Activated CD4-positive, alpha-beta memory T cell treated with anti-CD3 and anti-CD28 coated beads for 36 hours (primary cell): ENCODE measurements at places on chromosomes 6 and 20.

GRCh38 chr6:89954721-89955148 lies 60.5 kb downstream of the GJA10 start:
- H3K27me3 ChIP-seq: no peaks in the 10 kb centered on the region
- peak overlapping the region; percentile 12 for H3K4me3 ChIP-seq
- peaks cover 42% of the 10 kb centered on the region for H3K36me3 ChIP-seq
- DNase-seq: peak; percentile 40

- H3K27ac ChIP-seq: no peak overlapping the region
- no peaks in the 10 kb centered on the region for H3K36me3 ChIP-seq
- no peaks in the 10 kb centered on the region for H3K4me1 ChIP-seq
- no peaks in the 10 kb centered on the region for H3K27me3 ChIP-seq
These were observed 58.0 kb upstream of the SLC35F1 start for GRCh38 chr6:117849087-117849486.

DNA sequence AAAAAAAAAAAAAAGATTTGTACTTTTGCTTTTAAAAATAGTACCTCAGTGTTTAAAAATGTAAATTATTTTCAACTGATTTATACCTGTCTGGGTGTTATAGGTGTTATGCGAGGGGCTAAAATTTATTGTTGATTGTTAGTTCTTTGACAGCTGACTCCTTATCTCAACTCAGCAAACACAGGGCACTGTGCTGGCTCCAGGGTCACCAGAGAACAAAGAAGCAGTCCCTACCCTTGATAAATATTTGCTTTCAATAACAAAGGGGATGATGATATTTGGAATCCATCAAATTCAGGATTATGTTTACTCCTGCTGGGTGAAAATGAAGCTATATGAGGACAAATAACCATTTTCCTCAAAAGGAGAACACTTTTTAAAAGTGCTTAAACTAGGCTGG lies 34.2 kb upstream of the KAT14 start:
- no peaks in the 10 kb centered on the region for H3K4me1 ChIP-seq
- peaks cover 9% of the 10 kb centered on the region for H3K27me3 ChIP-seq
- no peak overlapping the region for H3K4me3 ChIP-seq
- no peaks in the 10 kb centered on the region for H3K36me3 ChIP-seq
- H3K27ac ChIP-seq: no peak overlapping the region
- no peak for DNase-seq

DNA sequence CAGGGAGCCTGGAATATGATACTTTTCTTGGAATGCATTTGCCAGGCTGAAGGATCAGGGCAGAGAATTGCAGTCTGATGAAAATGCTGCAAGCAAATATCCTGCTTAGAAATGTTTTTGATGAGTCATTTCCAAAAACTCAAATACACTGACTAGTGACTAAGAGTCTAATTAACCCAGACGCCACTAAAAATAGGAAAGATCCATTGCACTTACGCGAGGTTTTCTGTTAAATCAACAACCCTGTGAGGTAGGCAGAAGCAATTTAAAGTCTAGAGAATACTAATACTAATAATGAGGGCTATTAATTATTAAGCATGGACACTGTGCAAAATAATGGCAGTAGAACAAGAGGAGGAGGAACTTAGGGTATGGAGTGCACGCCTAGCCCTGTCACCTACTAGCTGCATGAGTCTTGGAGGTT lies 130.1 kb upstream of the DOK5 start:
- no peak overlapping the region for H3K4me3 ChIP-seq
- no peak overlapping the region for H3K27ac ChIP-seq
- no peaks in the 10 kb centered on the region for H3K36me3 ChIP-seq
- H3K4me1 ChIP-seq: peaks cover 4% of the 10 kb centered on the region
- DNase-seq: no peak

DNA sequence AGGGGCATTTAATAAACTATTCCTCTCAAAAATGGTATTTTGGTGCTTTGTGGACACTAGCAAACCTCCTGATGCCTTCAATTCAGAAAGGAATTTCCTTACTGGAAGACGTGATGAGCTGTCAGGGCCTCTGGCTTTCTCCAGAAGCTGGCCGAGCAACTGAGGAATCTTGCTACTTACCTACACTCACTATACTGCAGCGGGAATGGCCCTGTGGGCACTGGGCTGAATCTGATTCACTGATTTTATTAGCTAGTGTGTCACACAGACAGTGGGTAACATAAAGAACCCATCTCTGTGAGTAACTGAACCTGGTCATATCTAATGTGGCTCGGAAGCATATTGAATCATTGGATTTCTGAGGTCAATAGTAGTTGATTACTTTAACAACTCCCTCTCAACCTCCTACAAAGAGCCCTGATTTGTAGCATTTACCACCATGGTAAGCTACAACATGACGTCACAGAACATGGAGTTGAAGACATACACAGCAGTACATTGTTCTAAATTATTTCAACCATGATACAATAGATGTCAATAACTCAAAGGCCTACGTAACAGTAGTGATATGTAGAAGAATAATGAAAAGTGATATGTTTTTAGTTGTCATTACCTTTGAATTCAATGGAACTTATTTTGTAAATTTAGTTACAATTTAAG lies 232.1 kb downstream of the SYNE1 start:
- H3K27ac ChIP-seq: no peak overlapping the region
- no peaks in the 10 kb centered on the region for H3K36me3 ChIP-seq
- DNase-seq: no peak
- H3K27me3 ChIP-seq: no peaks in the 10 kb centered on the region
- no peaks in the 10 kb centered on the region for H3K4me1 ChIP-seq

DNA sequence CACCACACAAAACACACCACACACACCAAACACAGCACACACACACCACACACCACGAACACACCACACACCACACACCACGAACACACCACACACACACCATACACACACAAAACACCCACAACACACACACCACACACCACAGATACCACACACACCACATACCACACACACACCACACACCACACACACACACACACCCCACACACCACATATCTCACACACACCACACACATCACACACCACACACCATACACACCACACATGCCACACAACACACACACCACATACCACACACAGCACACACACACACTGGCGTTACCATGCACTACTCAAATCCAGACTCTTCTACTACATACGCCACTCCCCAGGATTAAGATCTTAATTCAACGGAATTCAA lies 118.9 kb upstream of the THBS2 start:
- DNase-seq: no peak
- H3K4me1 ChIP-seq: no peaks in the 10 kb centered on the region
- no peak overlapping the region for H3K27ac ChIP-seq
- H3K4me3 ChIP-seq: no peak overlapping the region
- H3K27me3 ChIP-seq: no peaks in the 10 kb centered on the region
- no peaks in the 10 kb centered on the region for H3K36me3 ChIP-seq
